ENCODE measurements at places on chromosomes 2 and 18.

GRCh38 chr2:200298816-200299215, 7.7 kb upstream of the SPATS2L start:
- DNase-seq: no peak

- no peak for DNase-seq
Measured at GRCh38 chr2:238203973-238204683, 633 bp upstream of the ILKAP start.

- no peak for DNase-seq
Measured at GRCh38 chr2:44579837-44580230, 218.1 kb downstream of the CAMKMT start.

GRCh38 chr18:59101830-59102414, 37.8 kb upstream of the SEC11C start:
- no peak for DNase-seq

GRCh38 chr2:168626096-168626495, 170.0 kb downstream of the CERS6 start:
- no peak for DNase-seq

- DNase-seq: peak; percentile 86
Measured at GRCh38 chr18:65753520-65753919, 2.7 kb downstream of the CDH7 start.

GRCh38 chr2:109382226-109382895, 231.4 kb downstream of the SEPTIN10 start:
- DNase-seq: no peak

DNA sequence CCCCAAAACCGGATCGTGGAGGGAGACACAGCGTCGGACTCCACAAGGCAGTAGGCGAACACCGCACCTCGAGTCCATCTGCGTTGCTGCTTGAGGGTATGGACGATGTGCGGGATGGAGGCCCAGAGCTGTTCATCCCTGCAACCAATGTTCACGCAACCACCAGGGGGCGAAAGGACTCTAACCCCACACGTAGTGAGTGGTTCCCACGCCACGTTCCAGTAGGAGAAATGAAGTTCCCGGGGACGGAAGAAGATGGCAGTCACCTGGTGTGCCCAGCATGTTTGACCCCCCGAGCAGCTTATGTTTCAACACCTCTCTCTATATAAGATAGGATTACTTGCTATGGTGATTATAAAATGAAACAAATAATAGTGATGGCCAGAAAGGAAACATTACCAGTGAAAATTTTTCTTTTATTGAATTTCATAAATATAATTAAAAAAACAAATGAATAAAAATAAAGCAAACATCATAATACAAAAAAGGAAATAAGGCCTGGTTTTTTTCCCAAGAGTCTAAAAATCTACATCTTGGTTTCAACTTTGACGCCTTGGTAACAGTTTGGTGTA, 184.3 kb downstream of the SH3BP4 start:
- peak; percentile 84 for DNase-seq

- no peak for DNase-seq
Measured at GRCh38 chr2:85791704-85792565, 38.1 kb downstream of the ATOH8 start.

- no peak for DNase-seq
Measured at GRCh38 chr18:1998121-1998520, 573.2 kb downstream of the METTL4 start.

DNA sequence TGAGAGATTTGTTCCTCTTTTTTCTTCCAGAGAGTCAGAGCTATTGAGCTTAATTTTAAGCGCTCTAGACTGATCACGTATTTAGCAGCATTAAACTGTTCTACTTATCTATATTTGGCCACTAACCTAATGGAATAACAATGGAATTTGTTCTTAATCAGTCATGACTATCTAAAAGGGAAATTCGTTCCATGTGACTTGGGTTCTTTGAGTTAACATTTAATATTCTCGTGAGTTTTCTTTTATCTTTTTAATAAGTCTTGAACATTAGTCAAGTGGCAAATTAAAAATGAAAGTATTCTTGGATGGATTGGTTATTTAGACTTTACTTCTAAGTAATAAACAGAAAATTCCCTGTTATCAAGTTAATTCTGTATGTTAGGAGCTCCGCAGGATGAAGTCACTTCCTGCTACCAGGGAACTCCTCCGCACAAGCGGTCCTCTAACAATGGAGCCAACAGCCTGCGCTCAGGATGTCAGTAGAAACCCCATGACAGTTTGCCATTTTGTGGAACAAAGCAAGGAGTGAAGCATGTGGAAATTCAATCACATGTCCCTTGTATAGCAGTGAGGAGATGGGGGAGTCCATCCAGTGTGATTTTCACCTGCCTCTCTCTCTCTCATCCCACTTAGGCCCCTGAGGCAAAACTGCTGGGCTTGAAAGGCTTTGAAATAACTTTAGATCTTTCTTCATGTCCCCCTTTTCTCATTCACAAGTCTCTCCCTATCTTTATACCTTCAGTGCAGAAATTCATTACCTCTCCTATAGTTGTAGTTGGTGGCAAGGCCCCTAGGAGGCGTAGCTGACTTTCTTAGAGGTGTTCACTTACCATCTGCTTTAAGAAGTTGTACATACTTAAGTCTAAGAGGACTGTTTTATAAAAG, 138.1 kb downstream of the WDR7 start:
- DNase-seq: no peak

- DNase-seq: no peak
Measured at GRCh38 chr2:129518937-129519336, 460.5 kb upstream of the RAB6C start.

GRCh38 chr18:71212222-71212621, 923.4 kb downstream of the SOCS6 start:
- no peak for DNase-seq

DNA sequence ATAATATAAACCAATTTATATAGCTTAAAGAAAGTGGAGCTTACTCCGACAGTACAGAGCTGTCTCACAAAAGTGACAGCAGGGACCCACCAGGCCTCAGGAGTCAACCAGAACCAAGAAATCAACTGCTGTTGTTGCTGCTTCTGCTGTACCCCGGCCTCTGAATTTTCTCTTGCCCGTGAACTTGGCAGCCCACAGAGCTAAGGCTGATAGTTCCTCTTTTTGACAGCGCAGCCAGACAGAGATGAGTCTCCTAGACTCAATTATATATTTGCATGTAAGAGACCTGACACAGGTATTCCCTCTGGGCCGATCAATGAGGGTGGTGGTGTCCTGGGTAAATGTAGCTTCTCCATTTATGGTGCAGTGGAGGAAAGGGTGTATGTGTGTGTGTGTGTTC, 109.4 kb downstream of the KCTD1 start:
- DNase-seq: no peak

GRCh38 chr18:66419400-66419799, 184.5 kb downstream of the CDH19 start:
- DNase-seq: no peak

GRCh38 chr2:241225545-241225944, 37.1 kb downstream of the ANO7 start:
- no peak for DNase-seq

DNA sequence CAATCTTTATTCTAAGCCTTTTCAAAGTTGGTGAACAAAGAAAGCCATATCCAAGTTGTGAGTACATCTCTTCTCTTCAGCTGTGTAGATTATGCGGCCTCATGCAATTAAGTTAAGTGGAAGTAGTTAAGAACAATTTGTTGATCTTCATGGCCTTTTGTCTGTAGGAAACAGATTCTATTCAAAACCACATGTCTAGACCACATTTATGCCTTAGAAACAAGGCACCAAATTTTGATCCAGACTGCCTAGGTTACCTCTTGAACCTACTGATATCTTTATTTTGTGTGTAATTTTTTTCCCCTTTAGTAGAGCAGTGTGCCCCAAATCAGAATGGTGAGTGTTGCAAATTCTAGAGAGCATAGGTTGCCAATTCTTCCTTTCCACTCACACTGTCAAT, 101.6 kb upstream of the CERS6 start:
- no peak for DNase-seq

- peak; percentile 43 for DNase-seq
Measured at GRCh38 chr2:854460-854859, 96.2 kb upstream of the SNTG2 start.

GRCh38 chr2:139031722-139032121, 251.5 kb upstream of the NXPH2 start:
- peak; percentile 1 for DNase-seq

DNA sequence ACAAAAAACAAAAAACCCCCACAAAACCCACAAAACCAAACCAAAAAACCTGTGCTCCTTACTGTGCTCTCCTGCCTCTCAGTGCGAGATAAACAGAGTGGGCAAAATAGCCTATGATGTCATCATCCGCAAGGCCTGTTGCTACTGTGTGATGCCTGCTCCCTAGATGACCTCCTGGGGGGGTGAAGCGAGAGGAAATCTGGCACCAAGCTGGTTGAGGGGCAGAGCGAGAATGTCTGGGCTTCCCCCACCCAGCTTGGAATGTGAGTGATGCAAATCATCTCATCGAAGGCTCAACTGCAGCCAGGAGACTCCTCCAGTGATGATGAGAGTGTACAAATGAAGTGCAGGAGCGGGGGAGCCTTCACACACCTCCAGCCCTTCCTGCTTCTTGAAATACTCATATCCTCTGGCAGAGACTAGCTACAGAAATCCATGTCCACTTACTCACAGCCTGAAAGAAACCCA, 57.7 kb upstream of the MAP4K3 start:
- no peak for DNase-seq

DNA sequence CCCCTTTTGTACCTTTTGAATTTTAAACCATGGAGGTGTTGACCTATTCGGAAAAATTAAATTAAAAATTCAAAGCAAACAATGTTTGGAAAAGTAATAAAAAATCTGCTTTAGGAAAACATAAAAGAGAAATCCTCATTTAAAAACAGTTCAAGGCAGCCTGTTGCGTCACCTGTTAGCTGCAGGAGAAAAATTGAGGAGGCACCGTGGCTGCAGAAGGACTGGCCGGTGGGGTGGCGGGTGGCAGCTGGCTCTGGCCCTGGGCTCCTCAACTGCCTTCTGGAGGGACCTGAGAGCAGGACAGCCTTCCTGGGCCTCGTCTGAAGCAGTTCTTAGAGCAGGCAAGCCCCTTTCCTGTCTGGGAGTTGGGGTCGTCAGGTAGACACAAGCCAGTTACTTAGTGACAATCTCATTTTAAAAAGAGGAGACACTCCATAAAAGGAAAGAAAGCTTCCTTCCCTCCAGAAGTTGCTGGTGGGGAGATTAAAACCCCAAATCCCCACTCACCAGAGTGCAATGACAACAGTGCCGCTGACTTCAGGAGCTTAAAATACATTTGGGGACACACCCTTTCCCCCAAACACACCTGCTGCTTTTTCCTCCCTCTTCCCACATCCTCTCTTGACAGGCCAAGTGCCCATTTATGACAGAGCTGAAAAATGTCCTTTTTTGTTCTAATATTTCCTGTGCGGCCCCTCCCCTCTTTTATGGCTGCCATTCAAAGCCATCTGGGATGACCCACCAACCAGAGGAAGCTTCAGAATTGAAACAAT, 9.7 kb downstream of the ZBTB7C start:
- no peak for DNase-seq

DNA sequence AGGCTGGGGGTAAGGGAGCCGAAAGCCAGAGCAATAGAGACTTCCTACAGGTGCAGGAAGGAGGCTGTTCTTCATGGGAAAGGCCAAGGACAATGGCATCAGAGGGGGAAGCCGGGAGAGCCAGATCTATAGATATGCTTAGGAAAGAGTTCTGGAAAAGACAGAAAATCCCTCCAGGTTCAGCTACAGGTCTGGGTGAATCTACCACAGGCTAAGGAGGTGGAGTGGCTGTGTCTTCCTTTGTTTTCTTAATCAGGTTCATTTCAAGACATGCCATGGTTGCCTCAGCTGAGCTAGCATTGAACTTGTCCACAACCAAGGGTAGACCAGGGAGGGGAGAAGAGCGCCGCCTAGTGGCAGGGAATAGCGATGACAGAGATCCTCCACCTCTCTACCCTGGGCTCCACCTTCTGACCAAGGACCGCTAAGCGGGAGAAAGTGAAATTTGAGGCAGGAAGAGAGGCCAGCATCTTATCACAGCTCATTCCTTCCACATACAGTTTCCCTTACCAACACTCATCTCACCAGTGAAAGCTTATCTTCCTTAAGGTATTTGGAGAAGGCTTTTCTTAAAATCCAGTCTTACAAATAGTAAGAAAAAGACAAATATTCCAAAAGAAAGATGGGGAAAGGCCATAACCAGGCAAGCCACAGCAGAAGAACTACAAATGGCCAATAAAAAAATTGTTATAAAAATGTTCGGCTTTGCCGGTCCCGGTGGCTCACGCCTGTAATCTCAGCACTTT, 74.2 kb downstream of the VIT start:
- DNase-seq: peak; percentile 46

GRCh38 chr2:170012773-170013172, 165.2 kb upstream of the MYO3B start:
- no peak for DNase-seq

DNA sequence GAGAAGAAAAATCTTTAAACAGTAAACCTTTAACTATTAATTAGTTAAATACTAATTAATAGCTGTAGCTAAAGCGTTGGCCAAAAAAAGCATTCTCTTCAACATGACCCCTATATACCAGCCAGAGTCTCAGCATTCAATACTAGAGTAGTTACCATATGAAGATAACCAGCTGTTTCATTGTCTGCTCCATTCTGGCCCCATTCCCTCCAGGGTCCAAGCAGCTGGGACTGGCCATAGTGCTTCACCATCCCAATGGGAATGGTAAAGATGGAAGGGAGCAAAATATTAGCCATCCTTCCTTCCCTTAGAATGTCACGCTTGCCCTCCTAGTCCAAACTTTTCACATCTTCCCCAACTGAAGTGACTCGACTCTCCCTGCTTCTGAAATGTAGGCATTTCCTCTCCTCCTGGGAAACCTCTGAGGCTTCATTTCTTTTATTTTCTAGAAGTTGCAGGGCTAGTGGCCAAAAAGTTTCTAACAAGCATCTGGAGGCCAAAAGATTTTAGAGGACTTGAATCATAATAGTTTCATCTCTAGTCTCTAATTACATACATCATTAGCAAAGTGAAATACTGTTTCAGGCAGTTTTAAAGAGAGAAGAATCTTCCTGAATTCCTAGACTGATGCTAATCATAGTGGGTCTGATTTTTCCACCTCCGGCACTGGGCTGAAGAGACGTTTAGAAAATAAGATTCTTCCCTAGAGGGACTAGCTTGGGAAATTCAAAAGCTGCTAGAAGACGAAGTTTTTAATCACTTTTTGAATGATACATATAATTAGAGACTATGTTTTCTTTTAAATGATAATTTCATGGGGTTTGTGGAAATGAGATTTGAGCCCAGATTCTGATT, 52.7 kb downstream of the CCDC68 start:
- no peak for DNase-seq

Data from SHP77 (cell line).